ENCODE measurements at places on chromosomes 12 and 14. TPM values are rescaled to one million over a fixed set of nuclear protein-coding genes. Genes with fewer than 3 reads are reported as not detected.

DNA sequence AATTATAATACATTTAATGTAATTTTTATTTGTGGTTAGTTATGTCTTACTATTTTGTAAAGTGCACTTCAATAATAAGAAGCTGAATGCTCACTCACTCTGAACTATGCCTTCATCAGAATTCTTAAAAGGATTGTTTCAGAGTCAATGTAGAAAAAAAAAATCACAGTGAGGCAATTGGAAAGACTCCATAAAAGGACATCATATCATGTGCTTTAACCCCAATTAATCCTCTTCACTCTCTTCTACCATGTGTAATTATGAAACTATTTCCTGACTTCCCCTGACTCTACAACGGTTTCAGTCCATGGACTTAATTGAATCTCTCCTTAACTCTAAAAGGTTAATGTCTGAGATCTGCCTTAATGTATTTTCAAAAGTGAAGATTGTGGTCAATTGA is 250.4 kb upstream of the ALG10 start:
- no peak for DNase-seq

GPRC5A gene
- polyA plus RNA-seq, result 1.4 TPM

DNA sequence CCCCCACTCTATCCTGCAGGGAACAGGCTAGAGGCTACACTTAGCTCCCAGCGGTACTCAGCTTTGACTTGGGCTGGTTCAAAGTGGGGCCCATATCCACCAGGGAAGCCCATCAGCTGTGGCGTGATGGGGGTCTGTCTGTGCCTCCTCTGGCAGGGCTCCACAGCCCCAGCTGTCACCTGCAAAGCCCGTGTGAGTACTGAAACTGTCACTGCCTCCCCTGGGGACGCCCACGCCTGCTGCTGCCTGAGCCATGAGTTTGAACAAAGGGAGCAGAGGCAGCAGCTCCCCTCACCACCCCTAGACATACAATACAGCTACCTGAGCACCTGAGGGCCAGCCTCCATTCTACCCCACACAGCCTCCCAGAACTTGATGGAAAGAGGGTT is 5.0 kb downstream of the REM2 start:
- no peak for DNase-seq

- DNase-seq, result no peak
Measured at GRCh38 chr14:31410048-31410650, 10.2 kb downstream of the HEATR5A start.

CCDC197 gene
- polyA plus RNA-seq, result 0.32 TPM
